ENCODE measurements at places on chromosomes 1 and 21.
A peak's percentile ranks its signal among the peaks of the same experiment; 100 is the strongest.

DNA sequence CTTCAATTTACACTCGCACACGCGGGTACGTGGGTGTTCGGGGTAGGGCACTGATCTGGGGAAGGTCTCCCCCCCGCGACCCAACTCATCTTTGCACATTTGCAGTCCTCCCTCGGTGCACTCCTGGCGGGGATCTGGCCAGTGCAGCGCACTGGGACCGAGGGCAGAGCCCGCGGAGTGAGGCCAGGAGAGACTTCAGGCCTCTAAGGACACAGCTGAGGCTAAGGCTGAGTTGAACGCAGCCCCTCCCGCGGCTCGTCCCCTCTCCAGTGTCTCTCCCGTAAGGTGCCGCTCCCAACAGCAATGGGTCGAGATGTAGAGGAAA lies 936 bp upstream of the NCAM2 start:
- DNase-seq, result no peak

DNA sequence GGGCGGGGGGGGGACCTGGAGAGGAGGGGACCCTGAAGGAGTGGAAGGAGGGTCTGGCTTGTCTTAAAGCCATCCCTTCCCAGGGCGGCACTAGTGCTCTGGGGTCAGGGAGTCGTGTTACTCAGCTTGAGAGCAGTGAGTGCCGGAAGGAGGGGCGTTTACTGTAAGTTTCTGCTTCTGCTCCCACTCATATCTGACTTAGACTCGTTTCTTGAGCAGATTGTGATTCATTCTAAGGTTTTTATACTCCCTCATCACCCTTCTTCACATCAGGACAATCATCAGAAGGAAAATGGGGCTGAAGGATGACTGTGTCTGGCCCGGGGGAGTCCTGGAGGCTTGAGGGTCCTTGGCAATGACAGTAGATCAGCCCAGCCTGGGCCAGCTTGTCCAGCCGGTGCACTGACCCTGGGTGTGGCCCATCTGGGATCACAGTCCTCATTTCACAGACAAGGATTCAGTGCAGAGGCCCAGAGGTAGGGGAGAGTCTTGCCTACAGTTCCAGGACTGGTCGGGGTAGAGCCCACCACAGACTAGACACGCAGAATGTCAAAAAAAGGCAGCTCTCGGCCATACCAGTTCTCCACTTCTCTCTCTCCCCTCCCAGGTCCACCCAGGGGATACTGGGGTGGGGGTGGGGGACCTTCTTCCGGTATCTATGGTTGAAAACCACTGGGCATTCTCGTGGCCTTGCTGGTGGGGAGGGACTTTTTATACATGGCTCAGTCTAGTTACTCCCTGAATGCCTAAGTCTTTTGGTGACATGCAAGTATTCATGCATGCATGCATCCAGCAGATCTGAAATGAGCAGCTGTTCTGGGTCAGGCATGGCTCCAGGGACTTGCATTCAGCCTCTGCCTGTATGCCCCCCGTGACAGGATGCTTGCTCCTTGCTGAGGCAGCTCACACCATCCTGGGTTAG lies 5.1 kb downstream of the TNFRSF8 start:
- DNase-seq, result no peak

- DNase-seq, result no peak
These were observed 183.0 kb downstream of the BARHL2 start for GRCh38 chr1:90534116-90534515.

DNA sequence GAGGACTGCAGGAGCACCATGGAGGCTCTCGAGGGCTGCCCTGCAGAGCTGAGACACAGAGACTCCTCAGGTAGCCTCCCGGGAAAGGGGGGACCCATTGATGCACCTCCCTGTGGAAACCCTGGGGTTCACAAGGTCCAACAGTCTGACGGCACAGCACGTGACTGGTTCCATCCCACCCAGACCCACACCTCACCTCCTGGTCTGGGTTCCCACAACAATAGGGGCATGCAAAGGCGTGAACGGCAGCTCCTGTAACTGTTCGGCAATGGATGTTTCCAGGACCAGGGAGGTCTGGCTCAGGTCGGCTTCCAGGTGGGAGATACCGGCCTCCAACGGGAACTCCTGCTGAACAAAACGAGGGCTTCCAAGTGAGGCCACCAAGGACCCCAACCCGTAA lies 86.8 kb downstream of the NPHP4 start:
- DNase-seq, result no peak

DNA sequence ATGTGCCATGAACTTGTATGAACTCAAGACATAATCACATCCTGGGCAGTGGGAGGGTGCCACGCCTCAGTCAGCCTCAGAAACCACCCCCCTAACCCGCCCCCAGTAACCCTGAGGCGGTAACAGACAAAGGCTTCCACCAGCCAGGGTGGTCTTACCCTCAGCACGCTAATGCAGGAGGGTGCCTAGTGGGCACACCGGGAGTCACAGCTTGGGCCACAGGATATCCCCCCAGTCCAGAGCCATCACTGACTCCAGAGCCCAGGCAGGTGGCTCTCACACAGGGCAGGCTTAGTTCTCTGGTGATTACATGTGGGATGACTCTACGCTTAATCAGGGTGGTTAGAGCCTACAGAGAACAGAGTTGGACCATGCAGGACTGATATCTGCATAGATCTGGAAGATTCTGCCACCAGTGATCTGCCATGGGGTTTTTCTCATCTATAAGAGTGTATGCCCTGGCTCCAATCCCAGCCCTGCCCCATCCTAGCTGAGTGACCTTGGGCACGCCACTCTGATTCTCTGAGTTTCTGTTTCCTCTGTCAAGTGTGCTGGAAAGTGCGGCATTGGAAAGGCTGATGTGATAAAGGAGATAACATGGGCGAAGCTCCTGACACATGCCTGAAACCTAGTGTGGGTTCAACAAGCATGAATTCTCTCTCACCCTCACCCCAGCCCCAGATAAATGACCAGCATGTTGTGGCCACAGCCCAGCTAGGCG lies 27.3 kb downstream of the OPTC start:
- DNase-seq, result no peak

- no peak for DNase-seq
These were observed 537 bp downstream of the RHBDL2 start for GRCh38 chr1:38941093-38941492.

DNA sequence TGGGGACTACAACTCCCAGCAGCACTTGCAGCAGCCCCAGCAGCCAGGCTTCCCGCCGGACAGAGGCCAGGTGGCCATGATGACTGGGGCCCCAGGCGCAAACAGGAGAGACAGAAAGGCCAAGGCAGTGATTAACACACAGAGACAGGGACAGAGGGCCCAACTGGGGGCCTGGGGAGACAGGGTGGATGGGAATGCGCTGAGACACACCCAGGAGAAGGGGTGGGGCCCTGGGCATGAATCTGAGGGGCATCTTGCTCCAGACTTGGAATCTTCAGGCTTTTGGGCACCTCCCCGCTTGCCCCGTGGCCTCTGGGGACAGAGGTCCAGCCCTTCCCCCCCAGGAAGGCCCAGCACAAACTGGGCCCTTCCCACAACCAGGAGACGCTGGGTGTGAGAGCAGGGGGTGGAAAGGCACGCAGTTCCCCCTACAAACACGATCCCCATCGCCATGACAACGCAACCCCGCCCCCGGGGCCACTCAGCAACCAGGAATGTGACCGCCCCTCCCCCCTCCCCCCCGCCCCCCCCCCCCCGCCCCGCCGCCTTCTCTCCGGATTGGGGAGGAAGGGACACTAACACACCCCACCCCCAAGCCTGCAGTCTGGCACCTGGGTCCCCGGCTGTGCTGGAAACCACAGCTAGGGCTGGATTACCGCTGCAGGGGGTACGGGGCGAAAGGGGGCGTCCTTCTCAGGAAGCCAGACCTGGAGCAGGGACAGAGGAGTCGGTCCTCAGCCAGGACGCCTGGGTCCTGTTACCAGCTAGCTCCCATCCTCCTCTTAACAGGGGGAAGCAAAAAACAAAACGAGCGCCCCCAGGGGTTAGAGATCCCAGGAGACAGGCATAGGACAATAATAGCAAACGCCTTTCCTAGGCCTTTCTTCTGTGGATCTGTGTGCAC lies 4.5 kb downstream of the HDGF start:
- DNase-seq, result peak; percentile 77

- no peak for DNase-seq
These were observed 163.7 kb downstream of the NTMT2 start for GRCh38 chr1:170309389-170310013.

GRCh38 chr21:28738882-28739281 lies 253.8 kb downstream of the LTN1 start:
- DNase-seq, result no peak

DNA sequence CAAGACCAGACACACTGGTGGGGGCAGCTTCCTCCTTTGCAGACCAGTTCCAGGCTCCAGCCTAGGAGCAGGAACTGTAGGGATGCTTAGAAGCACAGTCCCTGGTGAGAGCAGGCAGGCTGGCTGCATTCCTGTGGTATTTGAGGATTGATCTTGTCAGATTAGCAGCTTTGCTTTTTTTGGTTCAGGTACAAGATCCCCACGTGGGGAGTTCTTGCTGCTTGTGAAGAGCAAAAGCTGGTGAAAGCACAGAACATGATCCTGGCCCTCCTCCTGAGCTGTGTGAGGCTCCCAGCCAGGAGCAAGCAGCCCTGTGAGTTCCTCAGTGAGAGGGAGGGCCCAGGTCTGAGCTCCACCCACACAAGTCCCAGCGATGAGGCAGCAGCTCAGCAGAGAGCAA lies 75.3 kb upstream of the ARTN start:
- no peak for DNase-seq

- no peak for DNase-seq
These were observed 19.4 kb downstream of the F11R start for GRCh38 chr1:161001525-161001924.

DNA sequence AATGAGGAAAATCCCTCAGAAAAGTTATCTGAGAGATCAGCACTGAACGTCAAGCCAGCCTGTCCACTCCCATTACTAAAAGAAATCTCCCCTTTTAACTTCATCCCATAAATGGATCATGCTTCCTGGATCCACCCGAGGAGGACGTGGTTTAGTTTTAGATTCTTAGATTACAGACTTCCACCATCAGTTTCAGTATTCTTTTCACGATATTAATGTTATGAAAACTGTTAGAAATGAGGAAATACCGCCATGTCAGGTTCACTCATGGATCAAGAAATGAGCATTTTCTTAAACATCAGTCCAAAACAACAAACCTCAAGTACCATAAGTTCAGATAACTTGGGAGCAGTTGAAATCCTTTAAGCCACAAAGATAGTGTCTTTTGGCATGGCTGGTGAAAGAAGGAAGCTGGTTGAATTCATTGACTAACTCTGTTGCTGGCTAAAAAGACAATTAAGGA lies 49.8 kb downstream of the NFIA start:
- DNase-seq, result no peak

GRCh38 chr1:18556364-18556763 lies 74.3 kb upstream of the PAX7 start:
- DNase-seq, result no peak

DNA sequence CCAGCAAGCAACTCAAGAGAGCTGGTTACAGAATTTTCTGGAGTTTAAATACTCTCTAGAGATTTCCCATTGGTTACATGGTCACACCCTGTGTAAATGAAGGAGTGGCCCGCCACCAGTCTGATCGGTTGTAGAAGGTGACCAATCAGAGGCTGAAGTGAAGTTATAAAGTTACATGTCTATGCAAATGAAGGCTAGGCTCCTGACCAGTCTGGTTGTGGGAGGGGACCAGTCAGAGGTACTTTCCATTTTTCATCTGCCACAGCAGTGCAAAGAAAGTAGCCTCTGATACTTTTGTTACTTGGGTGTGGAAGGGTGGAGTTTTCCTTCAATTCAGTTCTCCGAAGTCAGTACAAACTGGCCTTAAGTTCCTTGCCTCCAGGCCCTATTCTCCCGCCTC lies 273.7 kb downstream of the BARHL2 start:
- no peak for DNase-seq

DNA sequence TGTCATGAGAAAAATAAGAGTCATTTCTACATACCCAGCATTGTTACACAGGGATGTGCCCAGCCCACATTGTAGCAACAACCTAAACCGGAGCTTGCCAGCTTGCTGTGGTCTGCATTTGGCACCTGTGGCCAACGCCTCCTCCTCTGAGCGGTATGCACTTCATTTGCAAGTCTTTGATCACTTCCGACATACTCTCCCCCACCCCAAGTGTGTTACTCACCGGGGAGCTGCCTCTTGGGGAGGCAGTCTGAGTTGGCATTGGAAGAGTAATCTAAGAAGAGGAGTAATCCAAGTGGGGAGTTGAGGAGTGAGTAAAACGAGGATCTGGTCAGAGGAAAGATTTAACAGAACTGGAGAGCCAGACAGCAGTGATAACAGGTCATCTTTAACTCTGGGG lies 3.8 kb downstream of the BCL9 start:
- peak; percentile 54 for DNase-seq

GRCh38 chr1:4119516-4120220 lies 219.6 kb upstream of the C1orf174 start:
- DNase-seq, result no peak

DNA sequence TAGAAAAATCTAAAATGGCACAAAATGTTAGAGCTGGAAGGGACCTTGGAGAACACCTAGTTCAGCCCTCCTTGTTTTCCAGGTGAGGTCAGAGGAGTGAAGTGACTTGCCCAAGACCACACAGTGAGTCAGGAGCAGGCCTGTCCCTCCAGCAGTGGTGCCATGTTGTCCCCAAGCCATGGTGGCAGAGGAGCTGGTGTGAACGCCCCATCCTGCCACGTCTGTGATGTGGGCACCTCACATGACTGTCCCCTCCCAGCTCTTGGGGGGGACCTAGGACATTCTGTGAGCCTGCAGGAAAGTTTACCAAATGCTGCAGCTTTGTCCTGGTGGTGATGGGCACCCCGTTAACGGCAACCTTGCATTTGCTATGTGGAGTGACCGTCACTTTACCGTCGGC lies 66.2 kb downstream of the SCCPDH start:
- DNase-seq, result no peak

DNA sequence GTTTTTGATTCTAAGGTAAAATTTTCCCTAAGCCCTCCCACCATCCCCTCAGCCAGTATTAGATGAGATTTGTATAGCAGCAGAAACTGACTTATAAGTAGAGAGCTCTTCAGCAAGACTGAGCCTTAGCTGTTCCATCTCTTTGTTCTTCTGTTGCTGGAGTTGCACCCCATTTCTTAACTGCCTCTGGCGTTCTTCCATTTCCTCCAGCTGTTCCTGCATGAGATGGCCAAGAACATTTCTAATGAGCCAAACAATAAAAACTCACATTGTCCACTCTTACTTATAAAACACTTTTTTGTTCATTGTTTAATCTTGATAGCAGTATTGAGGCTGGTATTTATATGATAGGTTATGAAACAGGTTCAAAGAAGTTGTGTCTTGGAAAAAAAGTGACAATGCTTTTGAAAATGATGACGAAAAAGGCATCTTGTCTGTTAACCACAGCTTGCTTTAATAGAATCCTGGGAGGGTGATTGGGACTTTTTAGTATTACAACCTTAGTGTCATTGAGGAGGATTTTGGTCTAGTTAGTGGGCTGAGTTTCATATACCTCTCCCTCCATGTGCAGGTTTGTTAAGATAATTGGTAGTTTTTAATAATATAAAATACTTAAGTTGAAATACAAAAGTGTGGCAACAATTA lies 18.3 kb downstream of the SYNC start:
- no peak for DNase-seq

- DNase-seq, result peak; percentile 34
These were observed 19.6 kb downstream of the TMCC2 start for GRCh38 chr1:205247130-205247921.

GRCh38 chr1:175237389-175237788 lies 44.8 kb upstream of the KIAA0040 start:
- no peak for DNase-seq

DNA sequence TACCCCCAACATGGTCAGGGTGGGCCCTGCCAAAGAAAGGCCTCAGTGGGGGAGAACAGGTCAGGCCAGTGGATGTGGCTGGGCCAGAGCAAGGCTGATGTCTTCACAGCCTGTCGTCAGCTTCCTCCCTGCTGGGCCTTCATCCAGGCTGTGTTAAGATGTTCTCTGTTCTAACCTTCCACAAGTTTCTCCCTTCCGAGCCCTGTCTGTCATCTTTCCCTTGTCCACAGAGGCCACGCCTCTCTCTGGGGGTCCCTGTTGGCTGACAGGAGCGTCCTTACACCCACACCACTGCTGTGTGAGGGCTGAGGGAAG lies 36.2 kb downstream of the SIM2 start:
- no peak for DNase-seq
